ENCODE measurements at places on chromosomes 11 and 22.

- DNase-seq = no peak
These were observed 390.5 kb downstream of the OR4C45 start for GRCh38 chr11:50423208-50423607.

DNA sequence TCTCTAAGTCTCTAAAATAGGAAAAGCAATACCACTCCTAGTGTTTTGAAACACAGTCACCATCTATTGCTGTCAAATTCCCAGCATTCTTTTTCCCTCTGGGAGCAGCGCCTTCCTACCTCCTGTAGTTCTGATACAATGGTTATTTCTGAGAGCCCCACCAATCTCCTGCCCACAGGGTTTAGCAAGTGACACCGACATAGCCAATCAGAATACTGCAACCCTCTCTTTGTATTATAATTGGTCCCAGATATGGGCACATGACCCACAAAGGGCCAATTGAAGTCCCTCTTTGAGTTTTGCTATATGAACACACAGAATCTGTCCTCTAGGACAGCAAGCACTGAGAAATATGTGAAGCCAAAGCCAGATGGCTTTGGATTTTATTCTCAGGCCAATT, 16.9 kb upstream of the ARHGAP42 start:
- DNase-seq = no peak

- no peak for DNase-seq
These were observed 109.9 kb downstream of the FAR1 start for GRCh38 chr11:13778345-13778744.

DNA sequence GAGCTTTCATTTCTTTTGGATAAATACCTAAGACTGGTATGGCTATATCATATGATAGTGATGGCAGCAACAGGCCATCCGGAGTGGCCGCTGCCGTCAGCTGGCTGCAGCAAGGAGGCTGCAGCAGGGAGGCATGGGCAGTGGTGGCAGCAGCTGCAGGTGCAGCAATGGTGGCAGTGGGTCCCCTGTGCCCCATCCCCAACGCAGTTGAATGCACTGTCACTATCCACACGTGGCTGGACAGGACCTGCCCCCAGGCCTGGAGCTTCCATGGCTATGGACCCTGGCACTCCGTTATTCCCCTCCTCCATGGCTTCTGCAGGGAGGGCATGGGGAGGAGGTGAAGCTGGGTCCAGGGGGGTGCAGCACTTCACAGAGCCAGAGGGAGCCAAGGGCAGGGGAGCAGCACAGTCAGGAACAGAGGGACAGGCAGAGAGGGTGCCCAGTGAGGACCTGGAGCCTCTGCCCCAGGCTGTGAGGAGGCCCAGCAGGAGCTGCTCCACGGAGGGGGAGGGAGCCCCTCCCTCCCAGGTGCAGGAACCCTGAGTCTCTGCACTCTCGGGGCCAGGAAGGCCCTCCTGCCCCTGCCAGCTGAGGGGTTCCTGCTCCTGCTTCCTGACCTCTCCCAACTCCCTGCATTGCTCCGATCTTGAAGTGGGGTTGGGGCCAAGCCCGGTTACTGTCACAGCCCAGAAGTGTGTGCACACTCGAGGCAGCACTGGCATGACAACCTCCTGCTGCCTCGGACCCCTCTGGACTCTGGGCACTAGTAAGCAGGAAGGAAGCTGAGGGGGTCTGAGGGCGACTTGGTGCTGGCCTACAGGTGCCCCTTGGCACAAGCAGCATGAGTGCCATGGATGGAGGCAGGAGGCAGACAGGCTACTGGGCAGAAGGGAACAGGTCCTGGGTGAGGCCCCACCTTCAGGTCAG, 466.3 kb downstream of the GUCY1A2 start:
- no peak for DNase-seq

DNA sequence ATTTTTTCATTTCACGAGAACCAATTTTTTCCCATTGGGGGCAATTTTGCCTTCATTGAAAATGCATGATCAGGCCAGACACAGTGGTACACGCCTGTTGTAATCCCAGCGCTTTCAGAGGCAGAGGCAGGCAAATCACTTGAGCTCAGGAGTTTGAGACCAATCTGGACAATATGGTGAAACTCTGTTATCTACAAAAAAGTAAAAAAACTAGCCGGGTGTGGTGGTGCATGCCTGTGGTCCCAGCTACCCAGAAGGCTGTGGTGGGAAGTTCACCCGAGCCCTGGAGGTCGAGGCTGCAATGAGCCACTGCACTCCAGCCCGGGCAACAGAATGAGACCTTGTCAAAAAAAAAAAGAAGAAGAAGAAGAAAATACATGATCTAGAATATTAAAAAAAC, 19.2 kb upstream of the UPK3A start:
- DNase-seq = no peak

DNA sequence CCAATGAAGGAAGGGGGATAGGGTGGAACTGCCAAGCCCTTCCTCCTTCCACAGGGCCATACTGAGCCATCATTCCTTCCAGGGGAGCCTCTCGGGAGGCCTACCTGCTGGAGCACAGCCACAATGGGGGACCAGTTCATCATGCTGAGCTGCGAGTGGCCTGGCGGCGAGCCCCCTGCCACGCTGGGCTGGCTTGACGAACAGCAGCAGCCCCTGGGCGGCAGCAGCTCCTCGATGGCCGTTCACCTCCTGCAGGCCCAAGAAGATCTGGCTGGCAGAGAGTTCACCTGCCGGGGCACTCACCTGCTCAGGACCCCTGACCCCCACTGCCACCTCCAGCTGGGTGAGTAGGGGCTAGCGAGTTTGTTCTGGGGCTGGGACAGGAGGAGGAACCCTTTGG, 5.9 kb downstream of the VSIG10L2 start:
- no peak for DNase-seq

- no peak for DNase-seq
These were observed 313.3 kb downstream of the NTM start for GRCh38 chr11:131683666-131684065.

DNA sequence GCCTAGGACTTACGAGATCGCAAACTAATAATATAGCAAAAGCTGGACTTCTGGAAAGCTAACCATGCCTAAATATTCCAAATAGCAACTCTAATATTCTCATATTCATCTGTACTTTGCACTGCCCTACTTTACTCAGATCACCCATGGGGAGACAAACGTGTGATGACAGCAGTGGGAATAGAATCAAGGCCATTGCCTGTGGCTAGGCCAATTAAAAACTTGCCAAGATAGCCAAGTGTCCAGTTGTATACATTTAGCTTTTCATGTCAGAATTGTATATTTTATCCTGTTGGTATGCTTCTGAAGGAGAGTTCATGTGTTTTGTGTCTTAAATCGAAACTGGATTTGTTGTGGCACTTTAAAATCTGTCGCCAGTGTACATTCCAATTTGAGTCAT, 1.2 kb upstream of the CEP126 start:
- no peak for DNase-seq

DNA sequence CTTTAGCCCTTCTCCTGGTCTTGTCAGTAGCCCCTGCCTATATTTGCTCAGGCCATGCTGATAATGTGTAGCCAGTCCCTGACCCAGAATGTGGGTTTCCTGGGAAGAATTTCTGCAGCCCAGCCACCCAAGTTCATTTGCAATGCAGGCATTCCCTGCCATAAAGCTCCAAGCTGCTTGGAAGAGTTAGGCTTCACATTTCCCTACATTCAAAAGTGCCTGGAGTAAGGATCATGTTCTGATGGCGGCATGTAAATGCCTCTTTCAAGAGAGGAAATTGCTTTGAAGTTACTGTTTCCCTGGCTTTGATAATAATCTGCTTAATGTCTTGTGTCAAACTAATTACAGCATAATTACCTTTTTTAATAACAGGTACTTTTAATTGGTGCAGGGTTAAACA, 266.1 kb downstream of the MIAT start:
- DNase-seq = no peak

GRCh38 chr11:125949271-125950177, 3.7 kb downstream of the VSIG10L2 start:
- no peak for DNase-seq

DNA sequence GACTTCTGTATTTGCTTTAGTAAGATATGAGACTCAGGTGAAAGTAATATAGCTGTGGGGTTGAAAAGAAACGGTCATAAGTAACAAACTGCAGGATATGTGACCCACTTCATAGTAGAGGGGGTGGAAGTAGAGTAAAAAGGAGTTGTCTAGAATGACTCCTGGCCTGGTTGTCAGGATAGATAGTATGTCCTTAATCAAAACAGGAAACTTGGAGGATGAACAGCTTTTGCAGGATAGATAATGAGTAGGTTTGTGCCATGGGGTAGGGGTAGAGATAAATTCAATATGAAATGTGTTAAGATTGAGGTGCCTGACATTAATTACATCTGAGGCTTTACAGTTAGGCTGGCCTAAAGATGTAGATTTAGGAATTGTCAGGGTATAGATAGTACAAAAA, 47.0 kb upstream of the B3GNT6 start:
- DNase-seq = no peak

DNA sequence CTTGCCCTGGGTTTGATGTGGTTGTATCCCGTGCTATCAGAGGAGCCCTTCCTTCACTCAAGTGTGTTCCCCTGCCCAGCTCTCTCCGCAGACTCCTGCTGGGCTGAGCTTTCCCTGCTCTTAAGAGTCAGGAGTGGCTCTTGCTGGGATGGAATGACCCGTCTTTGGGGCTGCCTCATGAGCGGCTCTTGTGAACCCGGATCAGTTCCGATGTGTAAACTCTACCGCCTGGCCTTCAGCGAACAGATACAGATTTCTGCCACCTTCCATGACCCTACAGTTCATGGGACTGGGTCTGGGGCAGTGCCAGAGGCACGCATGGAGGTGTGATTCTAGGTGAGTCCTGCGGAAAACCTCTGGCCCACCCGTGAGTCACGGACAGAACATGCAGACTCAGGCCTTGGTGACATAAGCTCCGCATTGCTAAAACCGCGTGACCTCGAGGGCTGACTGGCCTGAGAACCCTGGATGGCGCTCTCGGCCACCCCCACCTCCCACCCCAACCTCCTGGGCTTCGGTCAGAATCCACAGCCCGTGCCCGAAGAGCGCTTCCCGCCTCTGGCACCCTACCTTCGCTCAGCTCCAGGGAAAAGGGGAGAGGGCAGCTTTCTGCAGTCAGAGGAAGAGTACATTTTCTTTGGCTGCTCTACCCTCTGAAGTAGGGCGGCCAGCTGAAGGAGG, 1.3 kb upstream of the ZBTB16 start:
- DNase-seq = no peak

DNA sequence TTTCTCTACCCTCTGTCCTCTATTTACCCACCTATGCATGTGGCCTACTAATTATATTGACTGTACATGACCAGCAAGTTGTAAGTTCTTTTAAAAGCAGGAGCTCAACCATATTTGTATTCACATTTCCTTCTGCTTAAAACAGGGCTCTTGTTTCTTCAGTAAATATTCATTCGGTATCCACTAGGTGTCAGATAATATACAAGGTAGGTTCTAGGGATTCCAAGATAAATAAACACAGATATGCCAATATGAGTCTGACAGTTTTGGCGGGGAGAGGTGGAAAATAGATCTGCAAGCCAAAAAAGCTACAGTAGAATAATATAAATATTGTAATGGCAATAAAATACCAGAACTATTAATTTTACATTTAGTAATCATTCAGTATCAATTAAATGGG, 15.3 kb upstream of the RAB30 start:
- DNase-seq = no peak

GRCh38 chr11:37995886-37996285, 1397.8 kb upstream of the RAG2 start:
- no peak for DNase-seq

DNA sequence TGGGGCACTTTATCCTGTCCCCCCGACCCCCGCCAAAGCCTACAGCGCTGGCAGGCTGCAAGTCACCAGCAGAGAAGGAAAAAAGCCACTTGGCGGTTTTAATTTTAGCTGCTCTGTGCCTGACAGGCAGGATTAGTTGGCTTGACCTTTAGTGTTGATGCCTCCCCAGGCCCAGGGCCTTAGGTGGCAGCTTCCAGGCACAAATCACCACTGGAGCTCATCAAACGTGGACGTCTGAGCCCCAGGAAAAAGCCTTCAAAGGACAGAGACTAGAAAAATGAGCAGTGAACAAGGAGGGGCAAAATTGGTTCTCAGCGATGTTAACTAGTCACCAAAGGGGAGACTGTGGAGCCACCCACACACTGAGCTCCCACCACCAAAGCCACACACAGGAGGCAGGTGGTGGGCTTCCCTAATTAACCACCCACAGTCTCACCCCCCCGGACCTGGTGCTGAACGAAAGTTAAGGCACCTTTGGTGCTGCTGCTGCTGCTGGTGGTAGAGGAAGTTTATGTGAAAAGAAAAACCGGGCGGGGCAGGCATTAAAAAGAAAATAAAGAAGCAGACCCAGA, 4.4 kb upstream of the PYGM start:
- peak; percentile 73 for DNase-seq

GRCh38 chr22:30212363-30212995, 34.1 kb downstream of the LIF start:
- DNase-seq = no peak

- no peak for DNase-seq
These were observed 84.7 kb upstream of the AKIP1 start for GRCh38 chr11:8826139-8826786.

- DNase-seq = no peak
These were observed 1.1 kb downstream of the DPF2 start for GRCh38 chr11:65334696-65335295.

GRCh38 chr11:128941110-128941509, 1.6 kb downstream of the TP53AIP1 start:
- no peak for DNase-seq

GRCh38 chr11:32088117-32088941, 2.5 kb upstream of the RCN1 start:
- no peak for DNase-seq

DNA sequence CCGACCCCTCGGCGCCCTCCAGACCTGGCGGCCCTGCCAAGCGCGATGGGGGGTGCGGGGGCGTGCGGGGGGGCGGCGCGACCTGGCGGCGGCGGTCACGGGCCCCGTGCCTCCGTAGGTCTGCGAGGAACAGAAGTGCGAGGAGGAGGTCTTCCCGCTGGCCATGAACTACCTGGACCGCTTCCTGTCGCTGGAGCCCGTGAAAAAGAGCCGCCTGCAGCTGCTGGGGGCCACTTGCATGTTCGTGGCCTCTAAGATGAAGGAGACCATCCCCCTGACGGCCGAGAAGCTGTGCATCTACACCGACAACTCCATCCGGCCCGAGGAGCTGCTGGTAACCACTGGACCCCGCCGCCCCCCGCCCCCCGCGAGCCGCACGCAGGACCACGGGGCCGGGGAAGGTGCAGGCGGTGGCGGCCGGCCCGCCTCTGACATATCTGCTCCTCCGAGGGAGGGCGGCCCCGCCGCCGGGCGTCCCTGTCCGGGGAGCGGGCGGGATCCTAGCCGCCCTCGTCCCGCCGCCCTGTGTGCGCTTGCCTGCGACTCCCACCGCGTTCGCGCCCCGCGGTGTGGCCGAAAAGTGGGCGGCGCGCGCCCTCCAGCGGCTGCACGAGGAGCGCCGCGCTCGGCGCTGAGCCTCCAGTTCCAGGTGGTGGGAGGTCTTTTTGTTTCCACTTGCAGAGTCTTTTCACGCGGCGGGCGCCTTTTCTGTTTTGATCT, 2.1 kb downstream of the CCND1 start:
- DNase-seq = peak; percentile 74
